Smooth muscle cell of the pulmonary artery (primary cell): ENCODE measurements at places on chromosomes 12 and 14. TPM values are rescaled to one million over a fixed set of nuclear protein-coding genes. Genes with fewer than 3 reads are reported as not detected.

Gene TC2N
- total RNA-seq = 0.26 and 0.50 TPM in 2 replicates

Gene GALNT9
- total RNA-seq = 0.07 and 0.86 TPM in 2 replicates

Gene LRRC9
- total RNA-seq = not detected in 2 replicates

Gene MDP1
- 14.8 and 15.4 TPM in 2 replicates for total RNA-seq

Gene VRTN
- total RNA-seq = not detected in 2 replicates

Gene SNAPC1
- total RNA-seq = 11.5 and 16.5 TPM in 2 replicates
